ENCODE measurements at places on chromosomes 3 and 15.

DNA sequence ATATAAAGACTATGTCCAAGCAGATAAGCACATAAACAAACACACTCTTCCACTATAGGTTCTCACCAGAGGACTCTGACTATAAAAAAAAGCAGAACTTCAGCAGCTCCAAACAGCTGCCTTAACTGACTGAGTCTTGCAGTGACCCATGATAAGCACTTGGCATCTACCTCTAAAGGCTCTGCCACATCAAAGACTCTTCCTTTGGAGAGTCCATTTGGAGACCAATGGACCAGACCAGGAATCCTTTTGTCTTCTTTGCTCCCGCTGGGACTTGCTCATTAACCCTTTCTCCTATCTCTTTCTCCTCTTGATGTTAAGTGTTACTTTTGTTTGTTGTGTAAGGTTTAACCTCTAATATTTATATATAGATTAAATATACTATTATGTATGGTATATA, 424.1 kb downstream of the RSL24D1 start:
- DNase-seq = no peak

DNA sequence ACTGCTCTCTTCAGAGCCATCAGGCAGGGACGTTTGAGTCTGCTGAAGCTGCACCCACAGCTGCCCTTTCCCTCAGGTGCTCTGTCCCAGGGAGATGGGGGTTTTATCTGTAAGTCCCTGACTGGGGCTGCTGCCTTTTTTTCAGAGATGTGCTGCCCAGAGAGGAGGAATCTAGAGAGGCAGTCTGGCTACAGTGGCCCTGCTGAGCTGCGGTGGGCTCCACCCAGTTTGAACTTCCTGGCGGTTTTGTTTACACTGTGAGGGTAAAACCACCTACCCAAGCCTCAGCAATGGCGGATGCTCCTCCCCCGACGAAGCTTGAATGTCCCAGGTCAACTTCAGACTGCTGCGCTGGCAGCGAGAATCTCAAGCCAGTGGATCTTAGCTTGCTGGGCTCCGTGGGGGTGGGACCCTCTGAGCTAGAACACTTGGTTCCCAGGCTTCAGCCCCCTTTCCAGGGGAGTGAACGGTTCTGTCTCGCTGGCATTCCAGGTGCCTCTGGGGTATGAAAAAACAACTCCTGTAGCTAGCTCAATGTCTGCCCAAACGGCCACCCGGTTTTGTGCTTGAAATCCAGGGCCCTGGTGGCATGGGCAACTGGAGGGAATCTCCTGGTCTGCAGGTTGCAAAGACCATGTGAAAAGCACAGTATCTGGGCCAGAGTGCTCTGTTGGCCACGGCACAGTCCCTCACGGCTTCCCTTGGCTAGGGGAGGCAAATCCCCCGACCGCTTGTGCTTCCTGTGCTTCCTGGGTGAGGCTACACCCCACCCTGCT, 21.1 kb upstream of the ST6GAL1 start:
- no peak for DNase-seq

GRCh38 chr15:90233387-90234095, at the start of gene CIB1:
Gene CIB1 (minus strand): TSS chr15:90233941. CDS start chr15:90233885, 56 bp downstream.
- DNase-seq = peak; percentile 95

DNA sequence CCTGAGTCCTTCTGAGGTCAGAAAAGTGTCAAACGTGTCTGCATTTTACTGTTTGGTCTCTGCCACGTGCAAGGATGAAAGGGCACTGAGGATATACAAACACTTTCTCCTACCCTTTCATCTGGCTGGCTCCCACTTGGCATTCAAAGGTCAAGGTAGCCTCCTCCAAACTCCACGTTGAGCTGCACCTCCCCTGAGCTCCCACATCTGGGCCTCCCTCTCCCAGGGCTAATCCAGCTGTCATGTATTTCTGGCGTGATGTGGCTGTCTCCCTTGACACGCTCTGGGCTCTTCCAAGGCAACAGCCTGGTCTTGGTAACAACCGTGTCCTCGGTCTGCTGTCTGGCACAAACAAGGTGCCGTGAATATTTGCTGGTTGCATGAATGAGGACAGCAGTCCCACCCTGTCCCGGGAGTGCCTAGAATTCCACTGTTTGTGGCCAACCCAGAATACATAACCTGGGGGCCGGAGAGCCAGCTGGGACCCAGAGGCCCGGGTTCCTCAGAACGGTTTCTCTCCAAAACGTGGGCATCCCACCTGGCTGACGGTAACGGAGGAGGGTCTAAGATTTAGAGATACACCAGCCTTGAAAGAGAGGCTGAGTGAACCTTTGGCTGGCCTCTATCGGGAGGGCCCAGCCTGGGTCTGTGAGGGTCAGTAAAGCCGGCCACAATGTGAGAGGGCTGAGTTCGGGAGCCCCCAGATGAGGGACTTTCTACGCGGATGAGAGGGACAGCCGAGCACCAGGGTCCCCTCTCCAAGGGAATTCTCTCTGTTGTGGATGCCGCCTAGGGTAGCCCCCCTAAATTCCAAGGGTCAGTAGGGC, 767 bp downstream of the GLT8D1 start:
- no peak for DNase-seq

- no peak for DNase-seq
Measured at GRCh38 chr3:142723665-142723967, 218 bp upstream of the TRPC1 start.

GRCh38 chr15:83276661-83277060, 7.8 kb downstream of the BNC1 start:
- no peak for DNase-seq

- no peak for DNase-seq
Measured at GRCh38 chr3:170634663-170635384, 48.9 kb upstream of the SLC7A14 start.

- no peak for DNase-seq
Measured at GRCh38 chr3:172132721-172133311, 93.4 kb downstream of the FNDC3B start.

DNA sequence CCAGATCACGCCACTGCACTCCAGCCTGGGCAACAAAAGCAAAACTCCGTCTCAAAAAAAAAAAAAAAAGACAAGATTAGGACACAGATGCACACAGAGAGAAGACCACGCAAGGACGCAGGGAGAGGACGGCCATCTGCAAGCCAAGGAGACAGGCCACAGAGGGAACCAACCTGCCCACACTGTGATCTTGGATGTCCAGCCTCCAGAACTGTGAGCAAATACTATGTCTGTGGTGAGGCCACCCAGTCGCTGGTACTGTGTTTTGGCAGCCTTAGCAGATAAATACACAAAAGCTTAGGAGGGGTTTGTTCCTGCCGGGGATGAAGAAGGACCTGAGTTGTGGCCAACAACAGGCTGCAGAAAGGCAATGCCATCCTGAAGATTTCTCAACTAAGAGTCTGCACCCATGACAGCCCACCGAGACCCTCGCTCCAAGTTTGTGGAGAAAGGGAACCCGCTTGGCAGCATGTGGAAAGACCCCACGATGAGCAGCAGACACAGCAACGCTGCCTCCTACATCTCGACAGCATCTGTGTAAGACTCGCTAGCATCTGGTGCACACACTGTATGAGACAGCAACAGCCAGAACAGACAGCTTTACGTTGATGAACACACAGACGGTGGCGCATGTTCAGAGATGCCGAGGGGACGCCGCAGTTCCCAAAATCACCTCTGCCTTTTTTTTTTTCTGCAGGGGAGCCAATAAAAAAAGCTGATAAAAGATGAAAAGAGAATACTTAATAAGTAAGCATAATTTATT, 13.7 kb downstream of the CYFIP1 start:
- no peak for DNase-seq

DNA sequence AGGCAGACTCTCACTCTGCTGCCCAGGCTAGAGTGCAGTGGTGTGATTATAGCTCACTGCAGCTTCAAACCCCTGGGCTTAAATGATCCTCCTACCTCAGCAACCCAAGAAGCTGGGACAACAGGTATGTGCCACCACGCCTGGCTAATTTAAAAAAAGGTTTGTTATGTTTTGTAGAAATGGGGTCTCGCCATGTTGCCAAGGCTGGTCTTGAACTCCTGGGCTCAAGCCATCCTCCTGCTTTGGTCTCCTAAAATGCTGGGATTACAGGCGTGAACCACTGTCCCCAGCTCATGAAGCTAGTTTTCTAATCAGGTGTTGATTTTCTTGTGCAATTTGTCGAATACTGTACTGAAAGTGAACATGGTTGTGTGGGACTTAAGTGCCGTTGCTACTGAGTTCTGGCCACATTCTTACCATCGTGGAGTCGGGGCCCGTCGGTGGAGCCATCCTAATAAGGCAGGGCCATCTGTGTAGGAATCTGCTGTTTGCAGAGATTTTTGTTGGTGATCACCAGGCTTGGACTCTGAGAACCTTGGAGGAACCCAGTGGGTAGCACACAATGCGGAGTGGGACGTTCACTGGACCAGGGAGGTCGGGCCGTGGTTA, 193.2 kb downstream of the GOLGA6L6 start:
- no peak for DNase-seq

- DNase-seq = no peak
Measured at GRCh38 chr3:44000586-44000985, 241.1 kb upstream of the TOPAZ1 start.

DNA sequence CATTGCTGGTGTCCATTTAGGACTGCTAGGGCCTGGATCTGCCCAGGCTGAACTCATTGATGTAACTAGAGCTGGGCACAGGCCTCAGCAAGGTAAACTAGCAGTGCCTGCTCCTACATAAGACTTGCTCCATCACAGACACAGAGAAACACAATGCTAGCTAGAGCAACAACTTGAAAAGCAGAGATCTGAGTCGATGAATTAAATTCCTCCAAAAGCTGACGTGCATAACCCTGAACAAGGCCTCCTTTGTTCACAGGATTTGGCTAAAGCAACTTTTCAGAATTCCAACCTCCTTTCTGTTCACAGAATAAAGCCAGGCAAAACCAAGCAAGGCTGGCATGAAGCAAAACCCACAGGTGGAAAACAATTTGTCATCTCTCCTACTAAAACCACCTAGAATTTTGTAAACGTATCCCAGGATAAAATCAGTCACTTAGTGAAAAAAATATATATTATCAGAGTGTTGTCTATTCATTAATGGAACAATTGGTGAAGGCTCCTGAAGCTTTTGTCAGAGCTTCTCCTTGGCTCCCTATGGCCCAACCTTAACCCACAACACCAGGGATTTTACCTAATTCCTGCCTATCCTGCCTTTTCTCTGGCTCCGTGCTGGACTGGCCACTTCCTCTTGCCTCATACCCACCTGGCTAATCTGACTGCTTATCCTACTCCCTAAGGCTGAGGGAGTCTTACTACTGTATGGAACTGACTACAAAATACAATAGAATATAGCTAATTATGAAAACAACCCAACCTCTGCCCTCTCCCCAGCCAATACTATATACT, 39.9 kb downstream of the PLCH1 start:
- no peak for DNase-seq

DNA sequence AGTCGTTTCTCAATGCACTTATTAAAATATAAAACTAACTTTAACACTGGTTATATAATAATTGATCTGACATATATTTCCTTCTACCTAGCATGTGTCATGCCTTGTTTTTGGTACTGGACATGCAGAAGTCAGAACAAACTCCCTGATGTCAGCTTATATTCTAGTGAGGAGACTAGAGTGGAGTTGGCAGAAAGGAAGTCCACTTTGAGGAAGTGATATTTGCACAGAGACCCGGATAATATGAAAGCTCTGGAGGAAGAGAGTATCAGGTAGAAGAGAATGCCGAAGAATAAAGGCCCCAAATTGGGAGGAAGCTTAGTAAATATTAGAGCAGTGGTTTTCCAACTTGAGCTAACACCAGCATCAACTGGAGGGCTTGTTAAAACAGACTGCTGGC, 24.6 kb upstream of the ZNF280D start:
- no peak for DNase-seq

- DNase-seq = no peak
Measured at GRCh38 chr3:28682121-28682520, 333.5 kb upstream of the AZI2 start.

DNA sequence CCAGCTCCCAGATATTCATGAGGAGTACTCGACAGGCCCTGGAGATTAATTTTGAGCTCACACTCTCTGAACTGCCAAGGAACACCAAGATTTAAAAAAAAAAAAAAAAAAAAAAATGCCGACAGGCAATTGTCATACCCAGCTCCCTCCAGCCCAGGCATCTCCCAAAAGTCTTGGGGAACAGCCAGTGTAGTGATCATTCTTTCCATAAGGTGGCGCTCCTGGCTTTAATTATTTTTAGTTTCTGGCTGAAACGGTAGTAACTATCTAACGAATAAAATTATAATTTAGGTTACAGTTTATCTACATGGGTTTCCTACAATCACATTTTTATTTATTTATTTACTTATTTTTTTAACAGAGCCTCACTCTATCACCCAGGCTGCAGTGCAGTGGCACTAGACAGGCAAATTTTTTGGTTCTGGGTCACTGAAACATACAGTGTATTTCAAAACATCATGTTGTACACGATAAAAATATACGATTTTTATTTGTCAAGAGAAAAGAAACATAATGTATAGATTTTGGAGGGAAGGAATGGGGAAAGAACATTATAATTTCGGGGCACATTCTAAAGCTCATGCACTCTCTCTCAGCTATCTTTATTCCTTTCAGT, 157.3 kb downstream of the ADAMTS9 start:
- DNase-seq = peak; percentile 22

GRCh38 chr3:194588741-194589140, 44.5 kb downstream of the TMEM44 start:
- no peak for DNase-seq

GRCh38 chr15:77904901-77905300, 172.6 kb downstream of the TBC1D2B start:
- DNase-seq = no peak

DNA sequence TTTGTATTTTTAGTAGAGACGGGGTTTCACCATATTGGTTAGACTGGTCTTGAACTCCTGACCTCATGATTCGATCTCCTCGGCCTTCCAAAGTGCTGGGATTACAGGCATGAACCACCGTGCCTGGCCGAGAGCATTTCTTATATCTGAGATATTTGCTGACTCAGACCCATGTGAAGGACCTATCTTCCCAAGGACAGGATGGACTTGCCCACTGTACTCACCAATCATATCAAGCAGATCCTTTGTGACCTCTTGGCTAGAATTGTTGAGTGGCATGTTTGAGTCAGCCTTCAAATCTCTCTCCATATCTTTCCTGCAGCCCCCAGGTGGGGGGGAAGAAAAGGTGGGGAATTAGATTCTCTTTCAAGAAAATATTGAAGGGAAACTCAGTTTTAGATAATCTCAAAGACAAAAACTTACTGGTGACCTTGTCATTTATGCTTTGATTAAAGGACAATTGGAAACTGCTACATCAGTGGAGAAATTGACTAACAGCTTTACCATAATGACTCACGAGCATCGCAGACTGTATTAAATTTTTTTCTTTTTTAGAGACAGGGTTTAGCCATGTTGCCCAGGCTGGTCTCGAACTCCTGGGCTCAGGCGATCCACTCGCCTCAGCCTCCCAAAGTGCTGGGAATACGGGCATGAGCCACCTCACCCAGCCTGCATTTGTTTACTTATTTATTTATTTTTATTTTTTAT, 3.1 kb downstream of the C3orf62 start:
- DNase-seq = no peak

- no peak for DNase-seq
Measured at GRCh38 chr3:195757827-195758226, 37.0 kb downstream of the MUC20 start.

- no peak for DNase-seq
Measured at GRCh38 chr3:55790596-55791350, 303.7 kb upstream of the WNT5A start.

- DNase-seq = no peak
Measured at GRCh38 chr3:50202353-50203112, 2.5 kb upstream of the SLC38A3 start.
